ENCODE measurements at places on chromosomes 12 and 14.

- no peak for DNase-seq
Measured at GRCh38 chr12:61137677-61138414, 1122.4 kb upstream of the USP15 start.

GRCh38 chr14:76053572-76054355 lies 68.2 kb downstream of the IFT43 start:
- no peak for DNase-seq

- no peak for DNase-seq
Measured at GRCh38 chr12:53602176-53602864, 23.9 kb downstream of the ATF7 start.

GRCh38 chr12:116528498-116528897 lies 30.7 kb upstream of the MAP1LC3B2 start:
- DNase-seq, result no peak

DNA sequence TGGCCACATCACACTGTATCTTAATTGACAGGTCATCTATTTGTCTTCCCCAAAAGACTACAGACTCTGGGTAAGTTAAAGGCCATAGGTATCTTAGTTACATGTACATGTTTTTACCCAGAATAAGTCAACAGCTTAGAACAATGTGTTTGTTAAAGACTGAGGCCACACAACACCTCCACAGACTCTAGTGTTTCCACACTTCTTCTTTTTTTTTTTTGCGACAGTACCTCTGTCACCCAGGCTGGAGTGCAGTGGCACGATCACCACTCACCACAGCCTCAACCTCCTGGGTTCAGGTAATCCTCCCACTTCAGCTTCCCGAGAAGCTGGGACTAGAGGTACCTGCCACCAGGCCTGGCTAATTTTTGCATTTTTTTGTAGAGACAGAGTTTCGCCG lies 1.3 kb downstream of the GPN3 start:
- DNase-seq, result no peak

- DNase-seq, result no peak
Measured at GRCh38 chr14:65810322-65810721, 397.8 kb downstream of the FUT8 start.

DNA sequence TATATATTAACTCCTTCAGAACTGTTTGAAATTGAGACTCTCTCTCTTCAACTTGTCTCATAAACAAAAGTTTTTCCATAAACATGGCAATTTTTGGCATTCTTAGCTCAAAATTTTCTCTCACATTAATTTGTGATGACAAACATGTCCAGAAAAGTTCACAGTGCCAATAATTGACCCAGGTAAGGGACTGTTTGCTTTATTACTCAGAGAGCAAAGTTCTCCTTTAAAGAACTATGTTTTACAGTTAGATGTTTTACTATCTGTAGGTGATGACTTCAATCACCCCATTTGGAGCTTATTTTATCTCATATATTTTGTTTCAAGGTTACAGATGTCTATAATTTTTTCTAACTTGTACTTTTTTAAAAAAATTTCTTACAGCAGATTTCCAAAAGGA lies 855.6 kb downstream of the SLC16A7 start:
- no peak for DNase-seq

- no peak for DNase-seq
Measured at GRCh38 chr12:129840145-129840884, 63.5 kb downstream of the TMEM132D start.

DNA sequence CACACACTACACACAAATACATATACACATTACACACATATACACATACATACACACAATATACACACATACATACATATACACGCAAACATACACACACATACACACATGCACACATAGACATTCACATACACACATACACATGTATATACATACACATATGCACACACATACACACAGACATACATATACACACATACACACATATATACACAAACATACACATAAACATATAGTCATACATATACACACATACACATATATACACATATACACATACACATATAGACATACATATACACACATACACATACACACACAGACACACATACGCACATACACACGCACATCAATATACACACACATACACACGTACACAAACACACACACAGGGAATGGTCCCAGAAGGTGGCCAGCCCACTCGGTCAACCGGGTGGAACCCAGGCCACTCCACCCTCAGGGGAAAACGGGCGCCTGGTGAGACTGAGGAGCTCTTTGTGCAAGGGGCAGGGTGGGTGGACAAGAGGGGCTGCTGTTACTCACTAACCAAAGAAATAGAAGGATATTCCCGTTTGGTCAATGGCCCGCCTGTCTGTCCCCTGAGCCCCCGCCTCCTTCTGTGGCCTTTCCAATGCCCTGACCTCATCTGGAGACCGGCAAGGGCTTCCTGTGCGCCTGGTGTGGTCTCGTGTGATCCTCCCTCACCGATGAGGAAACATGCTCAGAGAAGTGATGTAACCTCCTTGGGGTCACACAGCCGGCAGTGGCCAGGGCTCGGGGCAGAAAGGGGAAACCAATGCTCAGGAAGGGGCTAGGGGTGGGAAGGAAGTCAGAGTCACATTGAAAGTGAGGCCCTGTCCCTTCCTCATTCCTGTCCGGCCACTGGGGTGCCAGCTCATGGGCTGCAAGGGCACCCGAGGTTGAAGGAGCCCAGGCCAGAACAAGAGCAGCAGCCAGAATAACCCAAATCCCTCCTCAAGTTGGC lies 5.3 kb downstream of the TRPV4 start:
- DNase-seq, result no peak

DNA sequence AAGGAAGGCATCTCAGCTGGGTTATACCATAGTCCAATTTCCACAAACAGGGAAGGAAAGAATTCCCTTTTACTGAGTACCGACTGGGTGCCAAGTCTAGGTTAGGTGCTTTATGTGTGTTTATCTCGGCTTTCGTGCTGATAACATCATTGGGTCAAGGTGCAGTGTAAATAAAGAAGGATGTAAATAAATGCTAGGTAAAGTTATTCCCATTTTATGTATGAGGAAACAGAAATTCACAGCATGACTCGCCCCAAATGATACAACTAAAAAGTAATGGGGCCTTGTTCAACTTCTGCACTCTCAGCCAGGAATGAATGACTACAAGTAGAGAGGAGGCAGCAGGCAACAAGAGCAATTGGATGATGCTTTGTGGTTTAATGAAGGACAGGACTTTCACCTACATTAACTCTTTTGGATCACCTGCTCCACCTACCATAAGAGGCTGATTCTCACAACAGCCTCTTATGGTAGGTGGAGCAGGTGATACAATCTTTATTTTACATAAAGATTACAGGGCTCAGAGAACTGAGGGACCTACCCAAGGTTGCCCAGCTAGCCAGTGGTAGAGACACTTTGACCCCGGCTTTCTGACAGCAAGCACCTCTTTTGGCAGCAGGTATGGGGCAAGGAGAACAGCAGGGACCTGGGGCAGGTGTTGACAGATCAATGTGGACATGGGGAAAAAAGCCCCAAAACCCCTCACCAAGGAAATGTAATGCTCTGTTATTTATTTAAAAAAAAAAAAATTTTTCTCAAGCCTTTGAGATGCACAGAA lies 213.4 kb upstream of the NUDT4 start:
- DNase-seq, result no peak

GRCh38 chr14:36975834-36976233 lies 196.6 kb downstream of the SLC25A21 start:
- peak; percentile 34 for DNase-seq

DNA sequence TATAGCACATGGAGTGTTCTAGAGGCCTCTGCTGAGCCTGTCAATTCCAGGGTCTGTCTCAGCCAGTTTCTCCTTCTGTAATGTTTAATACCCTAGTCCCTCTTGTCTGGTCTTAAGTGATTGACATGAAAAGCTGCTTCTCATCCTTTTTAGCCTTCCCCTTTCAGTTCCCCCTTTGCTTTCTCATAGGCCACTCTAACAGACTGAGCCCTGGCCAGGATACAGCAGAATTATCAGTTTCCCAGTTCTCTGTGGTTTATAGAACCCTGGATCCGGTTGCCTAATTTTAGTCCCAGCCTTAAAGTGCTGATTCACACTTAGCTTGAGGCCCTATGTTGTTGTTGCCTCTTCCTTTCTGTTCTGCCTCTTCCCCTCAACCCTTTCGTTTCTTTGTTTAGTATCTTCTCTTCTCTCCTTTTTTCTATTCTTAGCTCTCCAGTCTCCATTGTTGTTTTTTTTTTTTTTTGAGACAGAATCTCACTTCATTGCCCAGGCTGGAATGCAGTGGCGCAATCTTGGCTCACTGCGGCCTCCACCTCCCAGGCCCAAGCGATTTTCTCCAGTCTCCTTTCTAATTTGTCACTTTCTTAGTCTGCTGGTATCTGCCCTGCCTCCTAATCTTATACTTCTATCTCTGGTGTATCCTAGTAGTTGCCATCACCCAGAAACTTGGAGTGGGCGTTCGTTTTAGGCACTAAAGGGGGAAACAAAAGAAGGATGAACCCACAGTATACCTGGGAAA lies 2.9 kb upstream of the BIN2 start:
- peak; percentile 73 for DNase-seq

DNA sequence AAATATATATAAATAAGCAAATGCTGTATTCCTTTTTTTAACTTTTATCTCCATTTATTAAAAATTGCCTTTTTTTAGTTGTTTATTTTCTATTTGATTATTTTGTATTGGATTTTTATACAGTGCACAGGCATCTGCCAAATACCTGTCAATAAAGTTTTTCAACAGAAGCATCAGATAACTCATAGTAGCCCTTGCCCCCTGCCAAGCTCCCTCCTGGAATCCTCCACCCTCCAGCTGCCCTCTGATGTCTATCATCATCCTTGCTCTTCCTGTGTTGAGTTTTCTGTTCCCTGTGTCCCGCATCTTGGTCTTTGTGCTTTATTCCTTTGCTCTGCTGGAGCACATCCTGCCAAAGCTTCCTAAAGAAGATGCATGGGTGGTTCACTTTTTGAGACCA lies 16.6 kb downstream of the GLRX5 start:
- DNase-seq, result no peak

- DNase-seq, result no peak
Measured at GRCh38 chr14:68793734-68794129, 865 bp upstream of the ZFP36L1 start.

DNA sequence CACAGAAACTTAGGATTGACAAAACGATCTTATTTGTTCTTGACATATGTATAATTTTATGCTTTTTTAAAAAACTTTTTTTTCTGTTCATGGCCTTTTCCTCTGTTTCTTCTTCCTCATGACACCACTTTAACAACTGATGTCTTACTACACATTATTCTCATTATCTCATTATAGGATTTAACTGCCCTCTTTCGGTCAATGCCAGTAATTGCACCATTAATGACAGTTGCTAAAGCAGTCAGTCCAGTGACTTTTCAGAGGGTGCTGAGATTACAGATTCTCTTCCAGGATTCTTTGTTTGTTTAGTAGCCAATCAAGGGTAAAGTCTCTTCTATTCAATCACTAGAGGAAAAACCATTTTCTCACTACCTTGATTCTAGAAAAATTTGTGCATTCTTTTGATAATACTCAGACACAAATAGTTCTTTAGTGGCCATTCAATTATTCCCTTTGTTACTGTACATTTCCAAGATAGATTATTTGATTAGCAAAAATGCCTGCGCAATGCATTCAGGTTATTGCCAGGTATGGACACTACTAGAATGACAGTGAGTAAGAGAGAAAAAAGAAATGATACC lies 50.1 kb downstream of the KLRG1 start:
- peak; percentile 20 for DNase-seq

- DNase-seq, result no peak
Measured at GRCh38 chr12:95259368-95259767, 41.8 kb downstream of the VEZT start.

DNA sequence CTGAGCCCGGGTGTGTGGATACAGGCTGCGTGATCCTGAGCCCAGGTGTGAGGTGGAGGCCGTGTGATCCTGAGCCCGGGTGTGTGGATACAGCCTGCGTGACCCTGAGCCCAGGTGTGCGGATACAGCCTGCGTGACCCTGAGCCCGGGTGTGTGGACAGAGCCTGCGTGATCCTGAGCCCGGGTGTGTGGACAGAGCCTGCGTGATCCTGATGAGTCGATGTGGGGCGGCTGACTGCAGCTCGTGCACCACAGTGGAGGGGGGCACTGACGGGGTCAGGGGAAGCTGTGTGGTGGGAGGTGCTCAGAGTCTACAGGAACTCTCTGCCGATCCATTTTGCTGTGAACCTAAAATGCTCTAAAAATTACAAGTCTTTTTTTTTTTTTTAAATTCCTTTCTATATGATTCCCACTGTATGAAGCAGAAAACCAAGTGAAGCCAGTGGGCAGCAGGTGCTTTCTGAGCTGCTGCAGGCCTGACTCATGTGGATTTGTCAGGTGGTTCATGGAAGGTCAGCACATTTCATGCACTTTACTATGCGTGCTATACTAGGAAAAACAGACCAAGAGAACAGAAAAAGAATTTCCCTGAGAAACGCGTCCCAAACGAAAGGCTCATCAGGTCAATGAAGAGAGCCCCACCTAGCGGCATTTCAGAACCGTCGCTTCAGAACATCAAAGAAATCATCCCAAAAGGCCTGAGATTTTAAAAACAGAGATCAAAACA lies 19.3 kb downstream of the BRF1 start:
- DNase-seq, result no peak

DNA sequence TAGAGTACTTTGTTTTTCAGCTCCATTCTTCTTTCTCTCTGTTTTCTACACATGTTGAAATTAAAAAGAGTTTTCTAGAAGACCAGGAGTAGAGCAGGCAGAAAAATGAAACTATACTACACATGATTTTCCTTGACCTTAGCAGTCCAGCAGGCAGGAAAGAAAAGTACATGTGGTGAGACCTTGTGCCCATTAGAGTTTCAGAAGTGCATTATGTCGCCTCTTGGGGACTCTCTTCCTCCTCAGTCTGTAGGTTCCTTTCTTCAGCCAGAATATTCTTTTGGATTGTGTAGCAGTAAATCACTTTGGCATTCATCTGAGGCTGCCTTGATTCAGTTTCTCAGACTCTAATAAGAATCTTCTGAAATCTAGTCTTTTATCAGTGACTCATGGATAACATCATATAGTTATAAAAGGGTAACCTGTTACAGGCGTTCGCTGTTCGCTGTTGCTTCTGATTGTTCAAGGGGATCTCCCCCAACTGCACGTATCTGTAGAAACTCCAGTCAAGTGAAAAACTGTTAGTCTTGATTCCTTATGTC lies 161.8 kb downstream of the ANO4 start:
- no peak for DNase-seq

GRCh38 chr12:104846056-104846767 lies 111.9 kb downstream of the SLC41A2 start:
- DNase-seq, result no peak

GRCh38 chr12:127393896-127394295 lies 873.1 kb upstream of the TMEM132C start:
- no peak for DNase-seq

DNA sequence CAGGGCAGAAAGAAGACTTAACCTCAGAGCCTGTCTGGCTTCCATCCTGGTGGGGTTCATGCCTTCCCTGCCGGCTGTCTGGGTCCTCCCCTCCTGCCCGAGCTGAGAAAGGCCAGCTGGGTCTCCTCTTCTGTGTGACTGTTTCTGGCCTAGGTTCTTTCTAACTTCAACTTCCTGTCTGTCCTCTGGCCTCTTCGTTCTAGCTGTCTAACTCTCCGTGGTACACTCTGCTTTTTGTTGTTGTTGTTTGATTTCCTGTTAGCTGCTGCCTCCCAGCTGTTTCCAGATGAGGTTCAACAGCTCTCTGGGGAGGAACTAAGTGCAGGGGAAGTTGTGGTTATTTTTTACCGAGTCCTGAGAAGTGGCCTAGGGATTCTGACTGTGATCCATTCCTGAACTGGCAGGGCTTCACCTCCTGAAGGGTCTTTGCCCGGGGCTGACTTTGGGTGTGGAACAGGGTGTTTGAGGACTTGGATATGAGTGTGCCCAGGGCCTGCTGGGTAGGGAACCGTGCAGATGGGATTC lies 3.2 kb downstream of the MLXIP start:
- peak; percentile 68 for DNase-seq

Data from CMK (cell line).